GM23338 (cell line): ENCODE measurements at places on chromosomes 5 and 9. TPM values are rescaled to one million over a fixed set of nuclear protein-coding genes. Genes with fewer than 3 reads are reported as not detected.

The TXNDC15 gene
- total RNA-seq, result 24.4 and 30.7 TPM in 2 replicates

The C9orf153 gene
- 0.12 TPM in 1 of 2 replicates, not detected in the other for total RNA-seq

The GPR151 gene
- not detected in 2 replicates for total RNA-seq

The SOWAHA gene
- total RNA-seq, result 0.52 and 0.93 TPM in 2 replicates

The TSLP gene
- total RNA-seq, result 0.35 and 0.66 TPM in 2 replicates

The MED27 gene
- 18.4 and 35.0 TPM in 2 replicates for total RNA-seq

The PCDHB4 gene
- total RNA-seq, result 1.7 and 2.7 TPM in 2 replicates

The IFNK gene
- total RNA-seq, result not detected in 2 replicates

The GDA gene
- total RNA-seq, result 4.1 and 5.8 TPM in 2 replicates

The SLC36A3 gene
- total RNA-seq, result not detected in 2 replicates

GRCh38 chr9:137417161-137418021 lies 5.6 kb downstream of the EXD3 start:
- H3K4me3 ChIP-seq, result no peak overlapping the region
- DNase-seq, result peak; percentile 35
- no peaks in the 10 kb centered on the region for H3K27me3 ChIP-seq
- no peaks in the 10 kb centered on the region for H3K36me3 ChIP-seq
- peaks cover 6% of the 10 kb centered on the region for H3K4me1 ChIP-seq

DNA sequence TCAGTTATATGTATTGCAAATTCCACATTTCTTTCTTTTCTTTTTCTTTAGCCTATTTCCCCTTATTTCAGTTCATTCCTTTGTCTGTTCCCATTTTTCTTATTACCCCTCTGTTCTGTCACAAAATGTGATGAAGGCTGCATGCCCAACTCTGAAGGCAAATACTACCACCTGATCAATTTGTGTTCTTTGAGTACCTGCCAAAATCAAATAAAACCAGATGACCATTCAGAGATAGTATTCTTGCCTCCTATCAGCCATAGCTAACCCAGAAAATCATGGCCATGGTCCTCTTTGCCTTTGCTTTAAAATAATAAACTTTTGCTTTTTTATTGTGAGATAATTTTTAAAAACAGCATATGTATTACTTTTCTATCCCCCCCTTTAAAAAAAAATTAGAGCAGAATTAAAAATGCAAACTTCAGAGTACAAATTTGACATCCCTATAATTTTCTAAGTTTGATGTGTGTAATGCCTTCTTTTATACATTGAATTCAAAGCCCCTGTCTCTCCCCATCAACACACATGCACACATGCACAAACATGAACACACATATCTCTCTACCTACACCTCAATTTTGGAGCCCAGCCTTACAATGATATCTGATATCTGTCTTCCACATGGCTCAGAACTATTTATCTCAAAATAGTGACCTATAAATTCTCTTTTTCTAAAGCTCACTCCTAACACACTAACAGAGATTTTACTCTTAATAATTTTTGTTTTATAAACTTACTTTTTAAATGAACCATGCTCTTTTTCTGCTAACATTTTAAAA lies 3.5 kb downstream of the RFESD start:
- DNase-seq, result no peak
- no peaks in the 10 kb centered on the region for H3K36me3 ChIP-seq
- H3K27ac ChIP-seq, result no peak overlapping the region
- H3K4me1 ChIP-seq, result no peaks in the 10 kb centered on the region

DNA sequence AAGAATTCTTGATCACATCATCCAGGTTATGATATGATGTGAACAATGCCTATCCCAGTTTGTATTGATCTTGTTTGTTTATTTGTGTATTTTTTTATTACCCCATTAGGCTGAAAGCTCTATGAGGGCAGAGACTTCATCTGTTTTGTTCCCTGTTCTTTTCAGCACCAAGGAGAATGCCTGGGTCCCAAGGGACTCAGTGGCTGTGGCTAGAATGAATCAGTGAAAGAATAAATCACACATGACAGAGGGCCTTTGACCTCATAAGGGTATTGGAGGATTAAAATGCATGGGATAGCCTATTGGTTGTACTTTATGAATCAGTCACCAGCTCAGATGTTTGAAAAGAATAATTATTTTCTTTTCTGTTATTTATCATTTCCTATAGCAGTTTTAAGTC lies 292.2 kb downstream of the GAS1 start:
- no peaks in the 10 kb centered on the region for H3K36me3 ChIP-seq
- H3K4me1 ChIP-seq, result no peaks in the 10 kb centered on the region
- H3K4me3 ChIP-seq, result no peak overlapping the region
- no peak for DNase-seq
- H3K27me3 ChIP-seq, result no peaks in the 10 kb centered on the region

DNA sequence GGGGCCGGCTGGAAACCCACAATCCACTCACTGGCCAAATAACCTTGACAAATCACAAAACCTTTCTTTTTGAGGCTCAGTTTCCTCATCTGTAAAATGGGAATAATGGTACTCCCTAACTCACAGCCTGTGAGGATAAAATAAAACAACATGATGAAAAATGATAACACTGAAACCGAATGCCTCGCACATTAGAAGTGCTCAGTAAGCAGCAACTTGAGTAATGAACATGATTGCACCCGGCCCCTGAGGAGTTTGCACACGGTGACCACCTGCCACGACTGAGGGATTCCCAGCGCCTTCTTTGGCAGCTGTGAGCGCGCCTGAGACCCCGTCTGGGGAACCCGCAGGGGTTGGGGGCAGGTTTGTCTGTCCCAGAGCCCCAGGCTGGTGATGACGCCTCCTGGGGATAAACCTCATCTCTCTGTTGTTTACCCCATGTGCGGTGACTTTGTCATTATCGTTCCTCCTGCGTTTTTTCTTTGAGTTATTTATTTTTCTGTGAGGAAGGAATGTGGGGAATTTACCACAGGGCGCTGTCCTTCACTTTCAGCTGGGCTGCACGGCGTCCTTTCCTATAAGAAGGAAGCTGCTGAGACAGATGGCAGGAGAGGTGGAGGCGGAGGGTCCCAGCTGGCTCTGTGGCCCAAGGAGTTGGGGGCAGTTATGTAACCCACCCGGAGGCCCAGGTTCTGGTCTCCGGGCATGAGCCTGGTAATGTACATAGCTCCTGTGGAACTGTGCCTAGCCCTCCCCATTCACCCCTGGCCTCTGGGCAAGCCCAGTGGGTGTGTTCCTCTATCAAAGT lies 3.0 kb upstream of the SYNPO start:
- peaks cover 7% of the 10 kb centered on the region; the same call in 1 of the 2 replicates for H3K4me1 ChIP-seq
- H3K27me3 ChIP-seq, result no peaks in the 10 kb centered on the region
- no peak overlapping the region for H3K27ac ChIP-seq
- H3K4me3 ChIP-seq, result no peak overlapping the region; the same call in 1 of the 2 replicates

DNA sequence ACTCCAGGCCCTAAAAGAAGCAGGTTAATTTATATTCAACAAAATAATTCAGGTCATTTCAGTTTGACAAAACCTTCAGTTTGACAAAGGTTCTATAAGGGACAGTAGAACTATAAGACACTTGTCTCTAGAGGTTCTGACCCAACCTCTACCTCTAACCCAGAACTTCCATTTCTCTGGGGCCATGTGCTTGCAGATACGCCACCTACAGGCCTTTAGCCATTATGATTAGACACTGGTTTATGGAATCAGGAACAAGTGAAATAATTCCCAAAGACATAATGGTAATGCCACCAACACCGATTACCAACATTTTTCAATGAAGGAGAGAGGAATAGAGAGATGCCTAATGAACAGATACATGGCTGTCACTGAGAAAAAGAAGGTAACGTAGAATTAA lies 733.9 kb downstream of the PRELID2 start:
- H3K27ac ChIP-seq, result no peak overlapping the region
- no peak overlapping the region for H3K4me3 ChIP-seq
- H3K27me3 ChIP-seq, result no peaks in the 10 kb centered on the region
- DNase-seq, result peak; percentile 44

GRCh38 chr9:121857928-121858327 lies 206.5 kb downstream of the DAB2IP start:
- H3K4me3 ChIP-seq, result no peak overlapping the region

GRCh38 chr9:90107726-90108655 lies 503.2 kb downstream of the GADD45G start:
- H3K4me3 ChIP-seq, result no peak overlapping the region
- H3K36me3 ChIP-seq, result no peaks in the 10 kb centered on the region
- H3K4me1 ChIP-seq, result no peaks in the 10 kb centered on the region
- no peaks in the 10 kb centered on the region for H3K27me3 ChIP-seq
- no peak for DNase-seq

- no peak for DNase-seq
- no peaks in the 10 kb centered on the region for H3K27me3 ChIP-seq
- no peak overlapping the region for H3K4me3 ChIP-seq
- peaks cover 5% of the 10 kb centered on the region; the same call in 1 of the 2 replicates for H3K36me3 ChIP-seq
- H3K4me1 ChIP-seq, result peaks cover 8% of the 10 kb centered on the region
- 0 out of 2 replicates have a peak overlapping the region, but pooled peaks have one; percentile 63 for H3K27ac ChIP-seq
Observed at GRCh38 chr9:128906741-128907140, 14.0 kb upstream of the PHYHD1 start.

- no peaks in the 10 kb centered on the region for H3K36me3 ChIP-seq
- no peak overlapping the region for H3K27ac ChIP-seq
- H3K4me1 ChIP-seq, result peaks cover 6% of the 10 kb centered on the region; the same call in 1 of the 2 replicates
- H3K4me3 ChIP-seq, result peak overlapping the region; percentile 69
Observed at GRCh38 chr9:137606734-137607138, 1.2 kb downstream of the ARRDC1 start.
